ENCODE measurements at places on chromosomes 4 and X. TPM values are rescaled to one million over a fixed set of nuclear protein-coding genes. Genes with fewer than 3 reads are reported as not detected.

The NSG1 gene
- total RNA-seq, result 4.1 TPM

The ITIH6 gene
- total RNA-seq, result not detected

The CXCR3 gene
- not detected for total RNA-seq

The PROM1 gene
- total RNA-seq, result 0.26 TPM

The TMEM154 gene
- total RNA-seq, result 22.4 TPM

The GPRASP2 gene
- total RNA-seq, result 4.2 TPM

The EFNB1 gene
- total RNA-seq, result 117 TPM

DNA sequence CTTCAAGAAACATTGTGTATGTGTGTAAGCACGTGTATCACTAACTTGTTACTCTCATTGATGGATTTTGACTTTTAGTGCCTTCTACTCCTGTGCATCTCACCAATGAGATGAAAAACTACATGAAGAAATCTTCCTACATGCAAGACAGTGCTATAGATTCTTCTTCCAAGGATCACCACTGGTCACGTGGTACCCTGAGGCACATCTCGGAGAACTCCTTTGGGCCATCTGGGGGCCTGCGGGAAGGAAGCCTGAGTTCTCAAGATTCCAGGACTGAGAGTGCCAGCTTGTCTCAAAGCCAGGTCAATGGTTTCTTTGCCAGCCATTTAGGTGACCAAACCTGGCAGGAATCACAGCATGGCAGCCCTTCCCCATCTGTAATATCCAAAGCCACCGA is 86.5 kb downstream of the SLC10A6 start:
- DNase-seq, result no peak

- no peak for DNase-seq
Measured at GRCh38 chr4:110950731-110951130, 327.9 kb upstream of the PITX2 start.

- DNase-seq, result peak; percentile 38
Measured at GRCh38 chr4:10098780-10099160, 17.8 kb downstream of the WDR1 start.

DNA sequence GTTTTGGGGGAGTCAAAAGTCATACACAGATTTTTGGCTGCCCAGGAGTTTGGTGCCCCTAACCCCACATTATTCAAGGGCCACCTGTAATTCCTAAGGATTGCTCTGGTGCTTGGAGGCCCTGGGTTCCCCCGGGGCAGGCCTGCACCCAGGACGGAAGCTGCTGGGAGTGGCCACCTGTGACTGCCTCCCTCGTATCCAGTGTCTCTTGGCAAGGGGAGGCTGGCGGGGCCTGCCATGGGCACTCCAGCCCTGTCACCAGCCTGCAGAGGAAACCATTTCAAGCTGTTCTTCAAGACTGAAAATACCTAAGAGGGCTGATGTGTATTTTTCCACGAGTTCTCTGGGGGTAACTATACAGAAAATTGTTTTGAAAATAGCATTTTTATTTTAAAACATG is 24.5 kb upstream of the GPR78 start:
- no peak for DNase-seq

GRCh38 chr4:39045827-39046221 is 13.6 kb upstream of the TMEM156 start:
- no peak for DNase-seq

- DNase-seq, result no peak
Measured at GRCh38 chrX:124035657-124036056, 74.2 kb downstream of the STAG2 start.

DNA sequence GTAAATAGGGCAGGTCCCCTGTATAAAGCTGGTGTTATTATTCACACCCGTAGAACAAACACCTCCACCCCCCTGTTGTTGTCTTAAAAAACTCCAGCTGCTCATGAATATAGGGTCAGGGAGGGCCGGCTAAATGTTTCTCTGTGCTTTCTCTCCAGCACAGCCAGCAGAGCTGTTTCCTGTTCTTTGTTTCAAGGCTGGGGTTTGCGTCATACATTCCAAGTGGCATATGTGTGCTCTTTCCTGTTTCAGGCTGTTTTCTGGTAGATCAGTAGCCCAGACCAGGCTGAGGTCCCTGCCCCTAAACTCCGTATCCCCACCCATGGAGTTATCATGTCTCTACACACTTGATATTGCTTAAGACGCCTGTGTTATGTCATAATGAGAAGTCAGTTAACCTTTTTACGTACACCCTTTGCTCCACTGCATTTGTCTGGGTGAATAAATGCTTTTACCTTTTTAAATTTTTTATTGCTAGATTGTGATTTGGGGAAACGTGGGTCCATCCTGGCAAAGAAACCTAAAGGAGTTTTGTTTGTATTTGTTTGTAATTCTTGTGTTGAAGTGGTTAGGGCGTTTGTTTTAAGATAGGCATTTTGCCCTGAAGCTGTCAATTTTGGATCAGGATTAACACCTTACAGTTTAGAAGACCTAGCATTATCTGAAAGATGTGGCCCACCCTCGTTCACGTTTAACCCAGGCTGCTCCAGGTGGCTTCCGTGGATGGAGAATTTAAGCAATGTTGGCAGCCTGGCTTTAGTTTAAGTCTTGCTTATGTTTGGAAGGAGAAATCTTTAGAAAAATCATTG is 3.3 kb downstream of the KLF3 start:
- DNase-seq, result peak; percentile 100

GRCh38 chr4:1907848-1908525 is 36.8 kb downstream of the NSD2 start:
- DNase-seq, result peak; percentile 97

- no peak for DNase-seq
Measured at GRCh38 chrX:13198056-13198761, 121.6 kb downstream of the ATXN3L start.

DNA sequence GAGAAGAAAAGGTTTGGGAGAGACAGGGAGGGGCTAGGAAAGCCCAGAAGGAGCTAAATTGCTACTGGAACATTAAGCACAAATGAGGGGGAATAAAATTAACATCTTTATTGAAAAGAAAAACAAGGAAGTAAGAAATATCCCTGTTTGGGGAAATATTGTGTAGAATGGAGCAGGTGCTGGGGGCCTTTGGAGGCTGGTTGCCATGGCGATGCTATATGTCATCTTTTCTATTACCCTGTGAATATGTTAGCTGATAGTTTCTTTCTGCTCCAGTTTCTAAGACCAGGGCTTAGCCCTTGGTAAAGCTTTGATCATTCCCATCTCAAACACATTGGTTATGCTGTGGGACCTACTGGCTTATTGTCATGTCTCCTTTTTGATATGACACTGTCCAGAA is 28.7 kb downstream of the TMEM31 start:
- DNase-seq, result no peak

DNA sequence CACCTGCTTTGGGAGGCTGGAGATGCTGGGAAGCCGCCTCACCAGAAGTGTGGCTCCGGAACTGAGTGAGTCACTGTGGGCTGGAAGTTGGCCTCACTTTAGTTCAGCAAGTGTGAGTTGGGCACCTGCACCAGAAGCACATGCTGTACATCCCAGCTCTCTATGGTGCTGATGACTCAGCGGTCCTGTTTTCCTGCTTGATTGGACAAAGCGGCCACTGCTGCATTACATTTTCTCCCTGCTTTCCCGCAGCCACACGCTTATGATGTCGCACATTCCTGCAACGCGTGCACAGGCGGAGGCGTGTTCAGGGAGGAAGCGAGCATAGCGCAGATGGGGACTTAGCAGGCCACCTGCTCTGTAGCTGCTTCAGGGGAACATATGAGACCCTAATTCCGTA is 26.7 kb upstream of the CLDN34 start:
- peak; percentile 75 for DNase-seq

All from bronchial epithelial cell (primary cell).